Activated CD4-positive, alpha-beta T cell treated with anti-CD3 and anti-CD28 coated beads, Interleukin-2, amount 10 ng/mL, durations not matched to agents 7 days and 5 days (primary cell): ENCODE measurements at places on chromosomes 4 and X. TPM values are rescaled to one million over a fixed set of nuclear protein-coding genes. Genes with fewer than 3 reads are reported as not detected.

Gene PNCK
- not detected for total RNA-seq

Gene ADGRG2
- not detected for total RNA-seq

GRCh38 chr4:139014371-139015268 is 961 bp upstream of the NOCT start:
- no peak for DNase-seq
- peak overlapping the region; percentile 94 for H3K27ac ChIP-seq
- H3K27me3 ChIP-seq: no peaks in the 10 kb centered on the region
- H3K36me3 ChIP-seq: peaks cover 6% of the 10 kb centered on the region
- H3K4me1 ChIP-seq: peaks cover 38% of the 10 kb centered on the region

DNA sequence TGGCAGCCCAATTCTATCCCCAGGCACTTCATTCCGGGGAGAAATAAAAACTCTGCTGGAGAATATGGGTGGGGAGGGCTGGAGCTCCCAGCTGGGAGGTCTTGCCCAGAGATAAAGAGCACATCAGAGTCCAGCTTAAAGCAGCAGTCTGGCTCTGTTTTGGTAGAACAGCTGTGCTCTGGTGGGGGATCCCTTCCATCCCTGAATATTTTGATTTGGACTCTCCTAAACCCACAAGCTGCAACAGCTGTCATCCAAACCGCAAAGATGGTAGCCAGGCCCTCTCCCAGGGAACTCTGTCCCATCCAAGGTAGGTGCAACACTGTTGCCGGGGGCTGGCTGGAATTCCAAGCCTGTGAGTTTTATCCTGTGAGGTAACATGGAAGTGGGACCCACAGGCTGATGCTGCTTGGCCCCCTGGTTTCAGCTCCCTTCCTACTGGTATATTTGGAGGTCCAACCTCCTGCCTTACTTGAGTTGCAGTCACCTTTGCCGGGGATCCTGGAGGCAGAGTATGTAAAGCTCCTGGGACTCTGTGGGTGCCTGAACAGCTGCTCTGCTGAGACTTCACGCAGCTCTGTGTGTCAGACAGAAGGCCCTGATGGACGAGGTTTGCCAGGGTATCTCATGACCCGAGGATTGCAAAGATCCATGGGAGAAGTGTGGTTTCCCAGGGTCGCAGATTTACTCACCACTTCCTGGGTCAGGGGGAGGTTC is 203.5 kb upstream of the ITM2A start:
- no peak overlapping the region for H3K4me3 ChIP-seq
- H3K4me1 ChIP-seq: no peaks in the 10 kb centered on the region
- H3K36me3 ChIP-seq: no peaks in the 10 kb centered on the region
- H3K27ac ChIP-seq: no peak overlapping the region

DNA sequence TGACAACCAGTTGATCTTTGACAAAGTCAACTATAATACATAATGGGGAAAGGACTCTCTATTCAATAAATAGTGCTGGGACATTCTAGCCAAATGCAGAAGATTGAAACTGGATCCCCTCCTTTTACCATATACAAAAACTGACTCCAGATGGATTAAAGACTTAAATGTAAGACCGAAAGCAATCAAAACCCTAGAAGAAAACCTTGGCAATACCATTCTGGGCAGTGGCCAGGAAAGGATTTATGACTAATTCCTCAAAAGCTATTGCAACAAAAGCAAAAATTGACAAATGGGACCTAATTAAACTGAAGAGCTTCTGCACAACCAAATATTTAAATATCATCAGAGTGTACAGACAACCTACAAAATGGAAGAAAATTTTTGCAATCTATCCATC is 185.1 kb downstream of the NPNT start:
- H3K4me3 ChIP-seq: no peak overlapping the region
- H3K27ac ChIP-seq: no peak overlapping the region
- peaks cover 41% of the 10 kb centered on the region for H3K36me3 ChIP-seq
- no peaks in the 10 kb centered on the region for H3K27me3 ChIP-seq
- no peak for DNase-seq
- no peaks in the 10 kb centered on the region for H3K4me1 ChIP-seq

- H3K4me3 ChIP-seq: no peak overlapping the region
- no peak overlapping the region for H3K27ac ChIP-seq
- no peaks in the 10 kb centered on the region for H3K36me3 ChIP-seq
- no peaks in the 10 kb centered on the region for H3K4me1 ChIP-seq
- no peaks in the 10 kb centered on the region for H3K27me3 ChIP-seq
These were observed 91.6 kb downstream of the TSPAN7 start for GRCh38 chrX:38652934-38653442.
